ENCODE measurements at places on chromosomes 6 and 20. TPM values are rescaled to one million over a fixed set of nuclear protein-coding genes. Genes with fewer than 3 reads are reported as not detected.

The COL20A1 gene
- total RNA-seq, result not detected

The TPD52L2 gene
- 137 TPM for total RNA-seq

The AVP gene
- not detected for total RNA-seq

The MOG gene
- total RNA-seq, result not detected

The ACTL10 gene
- 0.49 TPM for total RNA-seq

The GPX5 gene
- not detected for total RNA-seq

The IMPG1 gene
- not detected for total RNA-seq

The TNF gene
- 1.7 TPM for total RNA-seq

GRCh38 chr6:86825436-86825835 lies 111.9 kb upstream of the HTR1E start:
- DNase-seq, result no peak

- DNase-seq, result no peak
These were observed 10.9 kb downstream of the CUL9 start for GRCh38 chr6:43192911-43193310.

GRCh38 chr6:135251498-135252441 lies 70.7 kb downstream of the MYB start:
- DNase-seq, result no peak

- no peak for DNase-seq
These were observed 225.6 kb upstream of the JARID2 start for GRCh38 chr6:15020119-15020770.

GRCh38 chr6:42368181-42368580 lies 83.5 kb downstream of the TRERF1 start:
- DNase-seq, result no peak

DNA sequence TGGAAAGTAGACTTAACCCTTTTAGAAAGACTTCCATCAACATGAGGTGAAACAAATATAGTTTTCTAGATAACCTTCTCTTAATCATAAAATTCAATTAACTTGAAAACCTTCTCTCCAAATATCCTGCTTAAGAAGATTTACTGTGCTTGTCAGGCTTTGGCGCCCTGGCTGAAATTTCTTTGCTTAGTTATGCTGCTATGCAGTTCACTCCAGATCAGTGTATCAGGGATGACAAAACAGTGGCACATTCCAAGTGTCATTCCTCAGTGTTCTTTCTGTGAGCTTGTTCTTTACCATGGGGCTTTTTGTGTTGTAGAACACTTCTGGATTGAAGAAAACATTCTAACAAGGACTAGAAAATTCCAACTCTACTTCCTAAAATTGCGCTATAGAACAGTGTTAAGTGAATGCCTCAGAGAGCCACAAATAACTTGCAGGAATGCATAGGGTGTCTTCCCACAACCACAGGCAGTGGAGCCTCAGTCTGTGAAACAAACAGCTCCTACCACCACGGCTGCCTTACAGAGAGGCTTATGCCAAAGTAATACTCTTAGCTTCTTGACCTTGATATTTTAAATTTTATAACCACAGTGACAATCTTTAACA lies 443.6 kb downstream of the CDC5L start:
- DNase-seq, result peak; percentile 47

DNA sequence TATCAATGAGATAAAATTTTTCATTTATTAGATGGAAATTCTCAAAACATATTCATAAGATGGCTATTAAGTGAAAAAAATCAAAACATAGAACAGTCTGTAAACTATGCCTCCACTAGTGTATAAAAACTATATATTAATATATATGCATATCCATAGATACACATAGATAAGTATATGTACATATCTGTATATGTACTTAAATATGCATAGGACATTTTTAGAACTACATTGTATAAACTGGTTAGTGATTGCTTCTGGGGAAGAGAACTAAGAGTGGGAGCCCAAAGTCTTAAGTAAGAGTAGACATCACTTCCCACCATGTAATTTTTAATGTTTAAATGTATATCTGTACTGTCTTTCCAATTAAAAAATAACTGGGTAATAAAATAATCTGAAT lies 31.5 kb downstream of the IPCEF1 start:
- DNase-seq, result no peak

DNA sequence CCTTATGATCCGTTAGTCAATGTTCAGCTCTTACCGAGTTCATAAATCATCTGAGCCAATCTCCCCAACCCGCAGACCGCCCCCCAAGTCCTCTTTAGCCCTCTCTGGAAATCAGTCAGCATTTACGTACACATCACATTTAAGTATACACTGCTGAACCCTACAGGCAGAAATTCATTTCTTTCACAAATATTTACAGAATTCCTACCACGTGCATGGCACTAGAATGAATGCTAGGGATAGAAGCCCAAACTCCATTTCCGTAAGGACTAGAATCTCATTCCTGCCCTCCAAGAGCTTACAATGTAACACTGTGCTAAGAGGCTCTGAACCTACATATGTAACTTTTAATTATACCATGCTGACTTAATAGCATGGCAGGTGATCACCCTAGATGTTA lies 1.8 kb downstream of the OSER1 start:
- no peak for DNase-seq

- DNase-seq, result no peak
These were observed 783.2 kb downstream of the DHX35 start for GRCh38 chr20:39745380-39745779.

- peak; percentile 55 for DNase-seq
These were observed 205.7 kb downstream of the DOK5 start for GRCh38 chr20:54680872-54681619.

- DNase-seq, result peak; percentile 80
These were observed 48.7 kb downstream of the NCOA7 start for GRCh38 chr6:125839471-125839870.

DNA sequence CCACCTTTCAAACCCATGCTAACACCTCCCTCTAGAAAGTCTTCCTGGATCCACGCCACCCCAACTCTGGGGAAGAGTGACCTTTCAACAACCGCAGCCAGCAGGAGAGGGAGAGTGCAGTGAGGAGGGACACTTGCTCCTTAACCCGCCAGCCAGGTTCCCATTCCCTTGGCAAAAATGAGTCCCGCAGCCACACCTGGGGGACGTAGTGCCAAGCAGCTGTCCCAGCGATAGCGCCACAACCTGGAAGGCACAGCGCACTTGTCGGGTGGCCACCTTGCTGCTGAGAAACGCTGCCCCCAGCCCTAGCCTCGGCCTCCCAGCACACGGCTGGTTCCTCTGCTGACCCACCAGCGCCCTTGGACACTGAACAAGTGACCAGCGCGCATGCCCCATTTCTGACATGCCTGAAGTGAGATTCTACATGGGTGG lies 119.3 kb downstream of the JPH2 start:
- DNase-seq, result no peak

- no peak for DNase-seq
These were observed 40.3 kb downstream of the NKAIN2 start for GRCh38 chr6:123844011-123844410.

- DNase-seq, result no peak
These were observed 183.5 kb downstream of the SASH1 start for GRCh38 chr6:148526145-148526544.

- no peak for DNase-seq
These were observed 124.9 kb downstream of the GRM4 start for GRCh38 chr6:34020807-34021553.

DNA sequence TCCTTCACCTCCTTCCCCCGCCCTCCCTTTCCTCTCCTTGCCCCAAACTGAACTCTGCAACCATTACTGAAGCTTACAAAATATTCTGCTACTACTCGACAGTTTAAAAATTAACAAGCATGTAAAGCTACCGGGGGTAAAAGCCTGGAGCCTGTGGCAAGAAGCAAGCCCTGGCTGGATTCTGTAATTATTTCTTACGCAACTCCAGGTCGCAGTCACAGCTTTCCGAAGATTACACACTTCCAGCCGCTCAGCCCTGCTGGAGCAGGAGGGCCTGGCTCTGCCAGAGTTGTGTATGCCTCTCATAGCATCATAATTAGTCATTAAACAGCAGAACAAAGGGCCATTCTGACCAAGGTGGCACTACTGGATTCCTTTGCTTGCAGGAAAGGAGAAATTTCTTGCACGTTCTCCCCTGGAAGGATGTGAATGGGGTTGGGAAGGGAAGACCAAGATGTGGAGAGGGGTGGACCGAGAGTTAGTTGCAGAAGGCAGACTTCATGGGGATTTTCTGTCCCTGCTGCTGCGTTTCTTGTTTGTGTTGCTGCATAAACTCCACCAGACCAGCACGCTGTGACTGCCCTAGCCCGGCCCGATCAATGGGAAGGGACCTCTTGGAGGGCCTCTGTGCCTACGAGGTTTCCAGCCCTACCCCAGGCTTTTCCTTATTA lies 23.6 kb downstream of the FOXQ1 start:
- DNase-seq, result peak; percentile 93

DNA sequence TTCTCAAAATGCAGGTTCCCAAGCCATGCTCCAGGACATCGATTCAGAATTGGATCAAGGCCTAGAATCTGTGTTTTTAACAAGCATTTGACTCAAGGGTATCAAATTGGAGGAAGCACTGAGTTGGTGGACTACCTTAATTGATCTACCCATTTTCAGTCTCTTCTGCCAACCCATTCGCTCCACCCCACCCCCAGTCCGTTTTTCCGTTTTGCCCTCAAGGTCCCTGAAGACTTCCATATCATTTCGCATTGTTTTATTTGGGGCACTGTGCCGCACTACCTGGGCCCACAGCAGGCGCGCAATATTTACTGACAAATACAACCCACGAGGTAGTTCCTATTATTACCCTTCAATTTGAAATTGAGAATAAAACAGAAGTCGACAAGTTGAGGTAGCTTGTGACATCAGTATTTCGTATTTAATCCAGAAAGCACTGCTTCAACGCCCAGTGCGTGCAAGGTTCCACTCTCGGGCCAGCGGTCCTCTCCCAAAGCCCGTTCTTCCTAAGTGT lies 557 bp upstream of the DHX35 start:
- peak; percentile 17 for DNase-seq

GRCh38 chr20:45940053-45940452 lies 5.6 kb downstream of the PCIF1 start:
- no peak for DNase-seq

DNA sequence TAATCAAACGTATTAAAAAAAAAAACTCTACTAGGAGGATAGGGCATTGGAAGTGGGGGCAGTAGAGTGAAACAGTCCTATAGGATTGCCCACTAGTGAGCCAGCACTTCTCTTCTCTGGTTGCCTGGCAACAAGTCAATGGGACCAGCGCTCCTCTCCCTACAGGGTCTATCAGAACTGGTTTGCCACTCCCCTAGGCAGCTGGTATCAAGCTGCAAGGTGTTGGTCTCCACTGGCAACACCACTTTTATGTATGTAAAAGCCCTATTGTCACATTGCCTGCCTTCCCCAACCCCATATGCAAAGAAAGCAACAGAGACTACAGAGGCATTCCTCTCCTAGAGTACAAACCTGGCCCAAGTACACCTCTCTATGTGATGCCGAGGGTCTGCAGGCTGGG lies 166.9 kb upstream of the MCHR2 start:
- DNase-seq, result no peak

DNA sequence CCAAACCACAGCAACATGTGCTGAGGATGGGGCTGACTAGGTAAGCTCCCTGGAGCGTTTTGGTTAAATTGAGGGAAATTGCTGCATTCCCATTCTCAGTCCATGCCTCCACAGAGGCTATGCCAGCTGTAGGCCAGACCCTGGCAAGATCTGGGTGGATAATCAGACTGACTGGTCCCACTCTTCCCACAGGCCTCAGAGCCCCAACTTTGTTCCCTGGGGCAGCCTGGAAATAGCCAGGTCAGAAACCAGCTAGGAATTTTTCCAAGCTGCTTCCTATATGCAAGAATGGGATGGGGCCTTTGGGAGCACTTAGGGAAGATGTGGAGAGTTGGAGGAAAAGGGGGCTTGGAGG lies 1.5 kb upstream of the VEGFA start:
- peak; percentile 62 for DNase-seq

GRCh38 chr6:44071670-44072451 lies 55.4 kb downstream of the MRPL14 start:
- DNase-seq, result peak; percentile 96

- no peak for DNase-seq
These were observed 105.2 kb upstream of the TRAF3IP2 start for GRCh38 chr6:111710911-111711310.

- DNase-seq, result no peak
These were observed 777.8 kb downstream of the TBC1D32 start for GRCh38 chr6:120556491-120556890.

DNA sequence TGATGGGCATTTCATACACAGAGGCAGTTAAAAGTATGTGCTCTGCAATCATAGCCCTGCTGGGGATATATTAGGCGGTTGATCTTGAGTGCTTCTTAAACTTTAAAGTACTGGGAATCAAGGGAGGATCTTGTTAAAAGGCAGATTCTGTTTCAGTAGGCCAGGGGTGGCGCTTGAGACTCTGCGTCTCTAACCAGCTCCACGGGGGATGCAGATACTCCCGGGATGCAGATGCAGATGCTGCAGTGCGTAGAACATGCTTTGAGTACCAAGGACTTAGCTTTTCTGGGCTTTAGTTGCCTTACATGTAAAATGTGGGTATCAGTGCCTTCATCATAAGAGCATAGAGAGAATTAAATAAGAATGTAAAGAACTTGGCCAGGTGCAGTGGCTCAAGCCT lies 44.4 kb upstream of the ENPP5 start:
- no peak for DNase-seq

DNA sequence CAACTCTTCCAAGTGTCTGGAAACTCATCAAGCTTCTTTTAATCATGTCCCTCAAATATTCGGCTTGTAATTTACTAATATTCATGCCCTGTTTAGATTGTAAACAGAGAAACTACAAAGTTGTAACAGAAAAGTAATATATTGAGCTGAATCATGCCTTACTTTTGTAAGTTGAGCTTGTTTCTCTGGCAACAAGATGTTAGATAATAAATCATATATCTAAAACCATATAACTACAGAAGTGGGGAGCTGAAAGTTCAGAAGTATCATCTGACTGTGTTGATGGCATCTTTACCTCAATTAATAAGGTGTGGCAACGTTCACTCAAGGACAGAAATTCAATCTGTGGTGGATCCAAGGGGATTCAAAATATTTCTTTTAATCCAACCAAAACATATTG lies 263.9 kb downstream of the PLCB1 start:
- no peak for DNase-seq

DNA sequence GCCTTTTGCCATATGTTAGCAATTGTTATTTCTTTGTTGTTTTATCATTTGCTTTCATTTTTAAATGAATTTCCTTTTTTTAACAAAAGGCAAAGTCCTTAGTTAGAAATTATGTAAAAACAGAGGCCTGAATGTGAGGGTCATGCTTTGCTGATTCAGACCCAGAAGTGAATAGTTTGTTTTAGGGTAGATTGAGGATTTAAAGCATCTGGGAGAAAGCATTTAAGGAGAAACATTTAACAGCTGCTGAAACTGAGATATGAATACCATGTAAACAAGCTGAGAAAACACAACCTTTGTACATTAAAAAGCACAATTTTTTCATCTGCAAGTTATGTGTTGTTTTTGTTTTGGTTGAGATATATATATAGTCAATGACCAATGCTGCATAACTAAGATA lies 8.0 kb downstream of the HTR1B start:
- DNase-seq, result no peak

- no peak for DNase-seq
These were observed 23.7 kb downstream of the OVOL2 start for GRCh38 chr20:18034039-18034438.
